Breast epithelium (tissue), 4 donors: ENCODE measurements at places on chromosomes 13 and 19. TPM values are rescaled to one million over a fixed set of nuclear protein-coding genes. Genes with fewer than 3 reads are reported as not detected.

AMH gene
- not detected for total RNA-seq

RELB gene
- total RNA-seq = 5.8 TPM

ZNF45 gene
- 19.3 TPM for total RNA-seq

MAN2B1 gene
- 118 TPM for total RNA-seq

DNA sequence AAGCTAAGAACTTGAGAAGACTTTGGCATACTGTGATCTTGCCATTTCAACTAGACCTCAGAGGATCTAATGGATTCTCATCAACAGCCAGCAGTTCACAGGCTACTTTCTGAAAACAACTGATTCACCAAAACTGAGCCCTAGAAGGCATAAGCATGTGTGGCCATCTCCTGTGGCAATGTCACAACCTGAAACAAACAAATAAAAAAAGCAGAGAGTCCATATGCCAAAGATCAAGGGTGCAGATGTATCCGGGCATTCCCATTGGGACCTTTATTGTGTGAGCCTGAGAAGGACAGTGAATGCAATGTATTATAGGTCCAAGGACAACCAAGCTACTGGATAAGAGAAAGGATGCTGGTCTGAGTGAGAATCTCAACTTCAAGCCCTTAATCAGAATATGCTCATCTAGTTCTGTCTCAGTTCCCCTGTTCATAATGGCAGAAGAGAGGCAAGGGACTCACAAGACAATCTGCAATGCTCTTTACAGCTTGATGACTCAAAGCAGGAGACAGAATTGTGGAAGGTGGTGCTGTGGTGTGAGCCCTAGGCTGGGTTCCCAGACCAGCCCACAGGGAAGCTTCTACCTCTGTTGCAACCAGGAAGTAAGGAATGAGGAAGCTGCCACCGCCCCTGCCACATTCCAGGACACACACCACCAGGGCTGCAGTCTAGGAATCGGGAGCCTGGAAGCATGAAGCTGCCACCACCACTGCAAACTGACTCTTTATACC lies 133.7 kb downstream of the RAP2A start:
- peak; percentile 75 for DNase-seq

- DNase-seq = no peak
These were observed 410.9 kb upstream of the SPRY2 start for GRCh38 chr13:80751854-80752253.

DNA sequence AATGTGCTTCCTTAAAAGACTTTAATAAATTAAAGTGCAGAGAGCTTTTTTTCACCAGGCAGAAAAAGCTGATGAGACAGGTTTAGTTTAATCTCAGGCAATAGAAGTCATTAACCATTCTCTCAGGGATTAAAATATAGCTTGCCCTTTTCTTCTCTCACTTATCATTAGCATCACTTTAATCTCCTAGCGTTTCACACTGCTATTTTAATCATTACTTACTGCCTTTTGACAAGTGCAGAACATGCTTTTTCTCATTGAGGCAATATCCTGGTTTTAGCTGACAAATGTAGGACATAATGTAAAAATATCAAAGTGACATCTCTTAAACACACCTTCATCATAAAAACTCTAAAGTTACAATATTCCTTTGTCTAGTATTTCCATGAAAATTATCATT lies 94.6 kb downstream of the DACH1 start:
- no peak for DNase-seq

DNA sequence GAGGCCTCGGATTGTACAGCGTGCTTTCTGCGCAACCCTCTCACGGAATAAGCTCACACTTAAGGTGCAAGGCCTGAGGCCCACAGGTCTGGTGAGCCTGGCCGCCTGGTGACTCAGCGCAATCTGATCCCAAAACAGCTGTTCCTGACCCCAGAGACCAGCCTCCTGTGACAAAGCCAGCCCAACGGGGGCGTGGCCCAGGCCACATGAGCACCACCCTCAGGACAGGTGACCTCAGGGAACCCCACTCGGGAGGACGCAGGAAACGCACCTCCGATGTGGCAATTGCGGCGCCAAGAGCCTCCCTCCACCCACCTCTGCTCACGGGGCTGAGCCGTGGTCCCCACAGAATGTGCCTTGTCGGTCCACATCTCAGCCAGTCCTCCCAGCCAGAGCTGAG lies 26.4 kb downstream of the GRTP1 start:
- no peak for DNase-seq

DNA sequence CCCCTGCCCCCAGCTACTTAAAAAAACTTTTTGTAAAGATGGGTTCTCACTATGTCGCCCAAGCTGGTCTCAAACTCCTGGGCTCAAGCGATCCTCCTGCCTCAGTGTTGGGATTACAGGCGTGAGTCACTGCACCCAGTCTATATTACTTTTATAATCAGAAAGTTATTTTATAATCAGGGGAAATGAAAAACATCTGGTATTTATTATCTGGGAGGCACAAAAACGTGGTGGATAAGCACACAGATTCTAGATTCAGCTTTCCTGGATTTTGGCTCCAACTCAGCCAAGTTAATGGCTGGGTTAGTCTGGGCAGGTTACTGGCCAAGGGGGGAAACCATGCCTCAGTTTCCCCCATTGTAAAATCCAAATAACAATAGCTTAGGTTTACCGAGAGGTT lies 24.7 kb downstream of the KEAP1 start:
- no peak for DNase-seq

DNA sequence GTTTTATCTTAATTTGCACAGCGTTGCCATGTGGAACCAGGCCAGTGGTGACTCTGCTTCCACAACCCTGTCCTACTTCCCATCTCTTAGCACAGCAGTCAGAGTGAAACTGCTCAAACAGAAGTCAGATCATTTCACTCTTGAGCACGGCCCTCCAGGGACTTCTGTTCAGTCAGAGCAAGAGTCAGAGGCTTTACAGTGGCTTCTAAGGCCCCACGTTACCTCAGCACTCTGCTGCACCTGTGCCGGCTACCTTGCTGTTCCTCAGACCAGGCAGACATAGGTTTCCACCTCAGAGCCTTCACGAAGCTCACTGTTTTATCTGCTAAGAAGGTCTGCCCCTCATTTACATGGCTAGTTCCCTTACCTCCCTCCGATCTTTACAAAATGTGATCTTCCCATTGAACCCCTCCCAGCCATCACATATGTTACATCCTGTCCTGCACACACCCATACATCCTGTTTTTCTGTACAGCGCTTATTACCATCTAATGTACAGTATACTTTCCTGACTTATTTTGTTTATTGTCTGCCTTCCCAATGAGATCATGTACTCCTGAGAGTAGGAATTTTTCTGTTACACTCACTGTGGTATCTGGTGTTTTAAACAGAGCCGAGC lies 41.6 kb downstream of the TM9SF2 start:
- no peak for DNase-seq

GRCh38 chr19:46353730-46354528 lies 7.0 kb downstream of the PPP5C start:
- DNase-seq = no peak
